ENCODE measurements at places on chromosomes 7 and 10. TPM values are rescaled to one million over a fixed set of nuclear protein-coding genes. Genes with fewer than 3 reads are reported as not detected.

- DNase-seq: no peak
- H3K4me3 ChIP-seq: no peak overlapping the region
- no peaks in the 10 kb centered on the region for H3K36me3 ChIP-seq
- peaks cover 14% of the 10 kb centered on the region for H3K4me1 ChIP-seq
Observed at GRCh38 chr10:93079663-93080349, 6.1 kb downstream of the CYP26A1 start.

DNA sequence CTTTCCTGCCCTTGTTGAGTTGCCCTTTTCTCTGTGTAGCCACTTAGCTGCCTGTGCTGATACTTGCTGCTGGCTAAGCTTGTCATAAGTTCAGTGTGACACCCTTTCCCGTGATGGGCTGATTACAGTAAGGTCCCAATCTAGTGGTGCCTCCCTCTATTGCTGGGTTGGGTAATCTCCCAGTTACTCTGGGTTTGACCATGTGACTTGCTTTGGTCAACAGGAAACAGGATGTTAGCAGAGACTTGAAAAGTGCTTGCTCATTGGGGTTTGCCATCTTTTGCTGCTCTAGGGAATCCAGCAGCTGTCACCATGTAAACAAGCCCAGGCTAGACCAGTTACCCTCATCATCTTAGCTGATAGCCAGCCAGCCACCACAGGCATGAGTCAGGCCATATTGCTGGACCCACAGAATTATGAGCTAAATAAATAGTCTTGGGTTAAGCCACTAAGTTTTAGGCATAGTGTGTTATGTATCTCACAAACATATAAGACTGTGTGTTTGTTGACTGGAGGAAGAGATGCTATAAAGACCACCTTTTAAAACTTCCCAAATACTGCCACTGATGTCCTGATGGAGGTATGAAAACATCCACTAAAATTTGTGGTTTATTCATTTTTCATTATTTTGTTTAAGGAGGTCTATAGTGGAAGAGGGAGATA, 4.0 kb upstream of the LEP start:
- H3K27ac ChIP-seq: peak overlapping the region; percentile 17
- H3K27me3 ChIP-seq: peaks cover 11% of the 10 kb centered on the region
- H3K4me3 ChIP-seq: no peak overlapping the region
- peaks cover 3% of the 10 kb centered on the region for H3K36me3 ChIP-seq
- peak; percentile 51 for DNase-seq

FGFR2 gene
- not detected for total RNA-seq

GDF2 gene
- not detected for total RNA-seq

RAMP3 gene
- not detected for total RNA-seq

SERPINE1 gene
- 1.3 TPM for total RNA-seq

TMEM139 gene
- total RNA-seq: 2.0 TPM

AP4M1 gene
- 9.8 TPM for total RNA-seq
